ENCODE measurements at places on chromosomes 1 and 21. TPM values are rescaled to one million over a fixed set of nuclear protein-coding genes. Genes with fewer than 3 reads are reported as not detected.

DNA sequence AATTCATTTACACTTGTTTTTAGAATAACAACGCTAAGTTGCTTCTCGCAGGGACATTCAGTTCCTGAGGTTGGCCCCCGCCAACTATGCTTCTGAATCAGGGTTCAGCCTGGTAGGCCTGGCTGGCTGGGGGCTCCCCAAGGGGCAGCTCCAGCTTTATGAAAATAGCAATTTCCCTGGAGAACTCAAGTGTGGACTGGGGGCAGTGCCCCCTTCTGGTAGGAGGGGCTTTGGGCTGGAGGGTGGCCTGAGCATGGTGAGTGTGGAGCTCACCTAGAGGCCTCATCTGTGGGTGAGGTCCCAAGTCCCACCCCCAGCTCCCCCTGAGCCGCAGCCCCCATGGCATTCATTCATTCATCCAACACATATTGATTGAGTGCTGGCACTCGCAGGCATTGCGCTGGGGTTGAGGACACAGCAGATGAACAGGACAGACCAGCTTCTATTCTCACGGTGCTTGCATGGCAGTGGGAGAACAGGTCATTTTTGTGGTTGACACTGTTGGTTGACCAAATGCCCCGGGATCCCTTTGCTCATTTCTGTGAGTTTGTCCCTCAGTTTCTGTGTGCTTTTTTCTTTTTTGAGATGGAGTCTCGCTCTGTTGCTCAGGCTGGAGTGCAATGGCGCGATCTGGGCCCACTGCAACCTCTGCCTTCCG, 79.2 kb downstream of the UBIAD1 start:
- DNase-seq, result no peak

HAO2 gene
- polyA plus RNA-seq, result 0.56 TPM

DNA sequence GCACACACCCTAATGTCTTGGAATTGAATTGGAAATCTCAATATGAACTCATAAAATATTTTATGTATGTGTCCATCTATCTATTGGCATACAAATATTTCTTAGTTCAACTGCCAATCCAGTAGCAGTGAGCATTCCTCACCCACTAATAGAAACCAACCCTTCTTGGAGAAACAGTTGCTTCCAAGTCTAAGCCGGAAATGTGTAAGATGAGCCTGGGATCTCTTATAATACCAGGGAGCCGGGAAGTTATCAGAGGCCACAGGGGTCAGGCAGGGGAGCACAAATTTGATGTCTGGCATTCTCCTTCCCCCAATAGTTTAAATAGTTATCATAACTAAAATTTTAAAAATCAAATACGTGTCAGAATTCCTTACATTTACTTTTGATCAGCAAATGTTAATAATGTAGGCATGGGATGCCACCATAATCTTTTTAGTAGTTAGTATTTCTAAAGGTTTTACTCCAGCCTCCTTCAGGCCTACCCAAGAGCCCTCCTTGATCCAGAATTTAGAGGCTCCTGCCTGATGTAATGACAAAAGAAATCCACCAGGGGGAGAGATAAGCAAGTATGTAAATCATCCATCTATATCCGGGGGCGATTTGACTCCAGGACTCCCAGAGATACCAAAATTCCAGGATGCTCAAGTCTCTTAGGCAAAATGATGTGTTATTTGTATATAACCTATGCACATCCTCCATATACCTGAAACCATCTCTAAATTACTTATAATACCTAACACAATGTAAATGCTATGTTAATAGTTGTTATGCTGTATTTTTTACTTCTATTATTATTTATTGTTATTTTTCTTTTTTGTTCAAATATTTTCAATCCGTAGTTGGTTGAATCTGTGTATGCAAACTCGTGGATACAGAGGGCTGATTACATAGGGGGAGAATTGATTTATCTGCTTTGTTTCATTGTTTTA, 218.7 kb upstream of the COA6 start:
- peak; percentile 48 for DNase-seq

RAP1A gene
- 84.4 TPM for polyA plus RNA-seq

DNA sequence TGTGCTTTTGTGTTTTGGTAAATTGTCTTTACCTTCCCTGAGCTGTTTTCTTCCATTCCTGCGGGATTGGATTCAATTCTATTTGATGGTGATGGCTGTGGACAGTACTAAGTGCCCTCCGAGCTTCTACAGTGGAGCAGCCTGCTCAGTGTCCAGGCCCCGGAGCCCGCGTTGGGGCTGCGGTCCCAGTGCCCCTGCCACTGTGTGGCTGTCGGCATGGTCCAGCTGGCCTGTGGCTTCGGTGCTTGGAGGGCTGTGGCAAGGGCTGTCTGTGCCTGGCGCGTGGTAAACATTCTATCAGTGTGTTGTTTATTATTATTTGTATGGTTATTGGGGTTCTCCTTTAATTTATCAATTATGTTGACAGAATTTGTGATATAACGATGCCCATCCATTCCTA, 109.1 kb upstream of the COL6A1 start:
- DNase-seq, result no peak

FAM151A gene
- 0.22 TPM for polyA plus RNA-seq

NOL9 gene
- 13.2 TPM for polyA plus RNA-seq

AKR7A3 gene
- polyA plus RNA-seq, result 4.5 TPM

- DNase-seq, result no peak
Observed at GRCh38 chr1:200895801-200896530, 1.3 kb downstream of the INAVA start.

DNA sequence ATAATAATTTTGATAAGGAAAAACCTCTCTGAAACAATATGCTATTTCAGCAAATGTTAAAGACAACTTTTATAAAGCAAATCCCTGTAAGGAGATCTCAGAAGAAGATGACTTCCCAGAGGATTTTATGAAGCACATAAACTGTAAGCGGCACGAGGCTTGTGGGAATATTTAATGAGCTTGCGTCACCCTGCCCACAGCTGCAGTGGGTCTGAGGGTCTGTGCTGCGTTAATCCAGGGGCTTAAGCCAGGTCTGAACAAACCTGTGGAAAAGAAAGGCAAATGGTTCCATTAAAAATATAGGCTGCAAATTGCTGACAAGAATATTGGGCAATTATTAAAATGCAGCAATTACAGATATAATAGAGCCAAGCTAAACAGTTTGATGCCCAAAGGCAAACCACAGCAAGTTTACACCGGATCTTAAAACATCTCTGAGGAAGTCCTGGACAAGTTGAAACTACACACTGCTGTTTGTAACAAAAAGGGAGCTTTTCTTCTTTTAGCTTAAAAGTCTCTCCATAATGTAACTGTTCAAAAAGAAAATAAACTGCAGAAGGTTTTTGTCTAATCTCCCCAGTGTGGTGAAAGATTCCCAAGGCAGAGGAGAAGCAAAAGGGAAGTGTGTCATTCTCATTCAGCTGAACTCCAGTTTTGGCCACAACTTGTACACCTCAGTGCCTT, 21.8 kb downstream of the TGFBR3 start:
- no peak for DNase-seq

All from spinal cord (tissue), 10 donors.